ENCODE measurements at places on chromosomes 6 and 20.

DNA sequence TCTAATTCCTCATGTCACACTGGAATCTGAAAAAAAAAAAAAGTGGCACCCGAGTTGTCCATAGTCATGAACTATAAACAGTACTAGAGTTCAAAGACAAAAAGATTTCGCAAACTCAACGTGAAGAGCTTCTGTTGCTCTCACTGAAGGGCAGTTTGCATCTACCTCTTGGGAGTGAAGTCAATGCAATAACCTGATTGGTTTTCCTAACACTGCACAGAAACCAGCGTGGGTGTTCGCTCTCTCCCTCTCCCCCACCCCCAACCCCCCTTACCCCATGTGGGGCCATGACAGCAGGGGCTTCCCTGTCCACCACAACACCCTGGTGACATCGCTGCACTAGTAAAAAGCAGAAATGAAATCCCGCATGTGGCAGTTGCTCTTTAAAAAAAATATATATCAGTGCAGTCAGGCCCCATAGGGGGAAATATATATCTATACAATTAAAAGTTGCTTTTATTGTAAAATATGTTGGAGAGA, 66.9 kb downstream of the GMPR start:
- DNase-seq: peak; percentile 14

- no peak for DNase-seq
Measured at GRCh38 chr6:26163427-26164119, 76.3 kb downstream of the HFE start.

DNA sequence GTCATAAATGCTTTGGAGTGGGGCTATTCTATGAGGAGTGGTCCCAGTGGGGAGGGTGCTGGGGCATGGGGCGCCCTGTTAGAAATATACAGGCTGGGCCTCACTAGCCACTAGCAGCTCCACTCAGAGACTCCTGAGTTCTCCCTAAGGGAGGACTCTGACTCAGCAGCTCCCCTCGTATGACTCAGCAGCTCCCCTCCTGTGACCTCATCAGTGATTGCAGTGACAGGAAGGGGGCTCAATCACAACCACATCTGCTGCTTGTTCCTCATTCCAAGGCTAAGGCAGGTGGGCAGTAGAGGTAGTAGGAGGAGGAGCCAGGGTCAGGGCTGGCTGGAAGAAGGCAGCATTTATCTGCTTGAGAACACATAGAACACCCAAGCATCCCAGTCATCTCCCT, 73.7 kb downstream of the PRND start:
- DNase-seq: no peak

- DNase-seq: no peak
Measured at GRCh38 chr6:169791721-169792131, 40.3 kb downstream of the ERMARD start.

GRCh38 chr6:50816947-50817645, 1.6 kb upstream of the TFAP2B start:
- no peak for DNase-seq

GRCh38 chr6:42363926-42364849, 87.5 kb downstream of the TRERF1 start:
- DNase-seq: no peak

DNA sequence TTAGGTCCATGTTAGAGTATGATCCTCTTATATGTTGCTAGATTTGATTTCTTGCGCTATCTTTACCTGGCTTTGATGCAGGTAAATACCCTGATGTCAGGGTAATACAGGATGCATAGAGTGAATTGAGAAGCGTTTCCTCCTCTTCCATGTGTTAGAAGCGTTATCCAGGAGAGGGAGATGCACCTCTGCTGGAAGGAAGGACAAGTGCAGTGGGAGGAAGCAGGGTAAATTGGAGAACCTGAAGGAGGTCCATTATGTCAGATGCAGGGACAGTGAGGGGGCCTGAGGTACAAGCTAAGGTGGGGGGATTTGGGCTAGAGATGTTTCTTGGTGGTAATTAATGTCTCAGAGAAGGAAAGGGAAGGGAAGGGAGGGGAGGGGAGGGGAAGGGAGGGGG, 7.7 kb downstream of the SHLD1 start:
- no peak for DNase-seq

All from gastrocnemius medialis (tissue), 4 donors.